ENCODE measurements at places on chromosomes 5 and 9.

- DNase-seq = no peak
- H3K27me3 ChIP-seq = no peaks in the 10 kb centered on the region
- peaks cover 99% of the 10 kb centered on the region for H3K36me3 ChIP-seq
- H3K4me1 ChIP-seq = peaks cover 22% of the 10 kb centered on the region
Measured at GRCh38 chr5:72855821-72856220, 39.4 kb downstream of the TNPO1 start.

- no peak overlapping the region for H3K4me3 ChIP-seq
- no peak overlapping the region for H3K27ac ChIP-seq
- H3K27me3 ChIP-seq = no peaks in the 10 kb centered on the region
- peaks cover 6% of the 10 kb centered on the region for H3K4me1 ChIP-seq
Measured at GRCh38 chr5:160230686-160231527, 1.6 kb downstream of the FABP6 start.

- no peak overlapping the region for H3K4me3 ChIP-seq
- H3K27ac ChIP-seq = no peak overlapping the region
- H3K27me3 ChIP-seq = no peaks in the 10 kb centered on the region
- no peaks in the 10 kb centered on the region for H3K36me3 ChIP-seq
- H3K4me1 ChIP-seq = no peaks in the 10 kb centered on the region
Measured at GRCh38 chr9:7258688-7259396, 501.1 kb downstream of the KDM4C start.

- no peaks in the 10 kb centered on the region for H3K27me3 ChIP-seq
- no peak overlapping the region for H3K4me3 ChIP-seq
- peaks cover 4% of the 10 kb centered on the region for H3K4me1 ChIP-seq
- H3K36me3 ChIP-seq = no peaks in the 10 kb centered on the region
Measured at GRCh38 chr5:167770461-167770860, 521.0 kb upstream of the WWC1 start.

DNA sequence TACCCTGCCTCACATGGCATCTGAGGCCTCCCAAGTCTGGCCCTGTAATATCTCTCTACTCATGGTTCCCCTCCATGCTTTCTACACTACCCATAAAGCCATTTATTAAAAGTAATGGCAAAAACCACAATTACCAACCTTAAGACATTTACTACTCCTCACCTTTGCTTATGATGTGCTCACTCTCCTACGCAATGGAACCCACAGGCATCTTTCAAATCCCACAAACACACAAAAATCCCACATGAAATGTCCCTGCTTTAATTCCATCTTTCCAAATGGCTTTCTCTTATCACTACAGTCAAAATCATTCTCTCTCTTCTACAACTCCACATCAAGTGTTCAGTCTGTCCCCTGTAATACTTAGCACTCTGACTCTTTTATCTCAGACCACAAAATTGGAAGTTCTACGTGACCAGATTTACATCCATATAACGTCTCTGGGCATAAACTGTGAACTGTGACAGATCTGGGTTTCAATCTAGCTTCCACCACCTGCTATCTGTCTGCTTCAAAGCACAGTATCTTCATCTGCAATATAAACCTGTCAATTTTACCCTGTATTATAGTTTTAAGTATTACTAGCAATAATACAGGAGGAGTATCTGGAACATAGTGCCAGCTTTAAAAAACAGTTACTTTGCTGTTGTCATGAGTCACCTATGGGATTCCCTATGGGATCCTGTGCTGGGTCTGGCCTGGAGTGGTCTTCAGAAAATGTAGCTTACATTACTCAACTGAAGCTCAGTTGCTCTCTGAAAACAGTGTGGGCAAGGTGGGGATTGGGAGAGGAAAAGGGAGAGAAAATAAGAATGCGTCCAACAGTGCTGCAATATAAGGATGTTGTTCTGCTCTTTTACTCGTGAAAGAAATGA, 137.1 kb upstream of the TRIM32 start:
- H3K4me3 ChIP-seq = no peak overlapping the region
- no peak for DNase-seq
- H3K27ac ChIP-seq = peak overlapping the region; percentile 71
- H3K4me1 ChIP-seq = peaks cover 29% of the 10 kb centered on the region
- H3K27me3 ChIP-seq = no peaks in the 10 kb centered on the region

DNA sequence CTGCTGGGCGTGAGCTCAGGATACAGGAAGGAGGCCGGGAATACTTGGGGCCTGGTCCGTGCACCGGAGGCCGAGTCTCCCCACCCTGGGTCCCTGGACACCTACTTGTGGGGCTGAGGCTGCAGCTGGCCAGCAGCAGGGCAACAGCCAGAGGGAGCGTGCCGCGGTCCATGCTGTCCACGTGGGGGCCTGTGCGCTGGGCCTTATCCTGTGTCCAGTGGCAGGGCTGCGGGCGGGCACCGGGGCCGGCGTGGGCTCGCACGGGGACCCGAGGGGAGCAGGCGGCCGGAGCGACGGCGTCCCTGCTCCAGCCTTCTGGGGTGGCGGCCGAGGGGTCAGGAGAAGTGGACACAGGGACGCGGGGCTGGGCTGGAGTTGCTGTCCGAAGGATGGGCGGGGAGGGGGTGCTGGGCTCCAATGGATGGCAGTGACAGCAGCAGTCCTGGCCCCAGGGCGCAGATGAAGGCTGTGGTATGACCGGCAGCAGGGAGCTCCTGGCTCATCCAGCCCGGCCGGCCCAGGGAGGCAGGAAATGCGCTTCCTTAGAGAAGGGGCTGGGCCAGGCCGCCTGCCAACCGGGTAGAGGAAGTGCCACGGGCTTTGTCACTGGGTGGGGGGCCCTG, at the start of gene ENG:
ENG (minus strand) TSS at position 475 of the 623 bp plus-strand sequence; CDS start at position 172, 303 bp downstream.
- no peaks in the 10 kb centered on the region for H3K36me3 ChIP-seq
- H3K4me3 ChIP-seq = peak within 1 kb of the TSS; percentile 36

GRCh38 chr5:84378961-84379360, 5.7 kb downstream of the EDIL3 start:
- peaks cover 8% of the 10 kb centered on the region for H3K4me1 ChIP-seq
- H3K27ac ChIP-seq = no peak overlapping the region
- peaks cover 52% of the 10 kb centered on the region for H3K27me3 ChIP-seq
- no peak overlapping the region for H3K4me3 ChIP-seq
- H3K36me3 ChIP-seq = no peaks in the 10 kb centered on the region
- DNase-seq = no peak

DNA sequence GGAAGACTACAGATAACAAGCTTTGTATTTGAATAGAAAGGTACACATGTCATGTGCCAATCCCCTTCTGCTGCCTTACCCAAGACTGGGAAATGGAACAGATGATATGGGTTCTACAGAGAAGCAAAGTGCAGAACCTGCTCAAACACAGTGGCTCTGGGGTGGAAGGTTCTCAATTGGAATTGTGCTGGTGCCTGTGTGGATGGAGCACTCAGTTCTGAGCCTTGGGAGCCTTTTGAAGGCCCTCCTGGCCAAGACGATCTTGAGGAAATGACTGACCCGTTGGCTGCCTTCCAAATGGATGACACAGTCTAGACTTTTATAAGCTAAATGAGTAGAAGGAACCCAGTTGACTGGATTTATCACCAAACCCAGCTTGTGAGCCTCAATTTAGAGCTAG, 4.2 kb upstream of the PRSS3 start:
- no peaks in the 10 kb centered on the region for H3K27me3 ChIP-seq
- peaks cover 8% of the 10 kb centered on the region for H3K4me1 ChIP-seq
- H3K4me3 ChIP-seq = no peak overlapping the region
- peaks cover 5% of the 10 kb centered on the region for H3K36me3 ChIP-seq

GRCh38 chr5:137564398-137564961, 65.4 kb upstream of the SPOCK1 start:
- no peak overlapping the region for H3K4me3 ChIP-seq
- DNase-seq = no peak
- H3K27me3 ChIP-seq = no peaks in the 10 kb centered on the region
- H3K36me3 ChIP-seq = no peaks in the 10 kb centered on the region
- H3K27ac ChIP-seq = no peak overlapping the region

DNA sequence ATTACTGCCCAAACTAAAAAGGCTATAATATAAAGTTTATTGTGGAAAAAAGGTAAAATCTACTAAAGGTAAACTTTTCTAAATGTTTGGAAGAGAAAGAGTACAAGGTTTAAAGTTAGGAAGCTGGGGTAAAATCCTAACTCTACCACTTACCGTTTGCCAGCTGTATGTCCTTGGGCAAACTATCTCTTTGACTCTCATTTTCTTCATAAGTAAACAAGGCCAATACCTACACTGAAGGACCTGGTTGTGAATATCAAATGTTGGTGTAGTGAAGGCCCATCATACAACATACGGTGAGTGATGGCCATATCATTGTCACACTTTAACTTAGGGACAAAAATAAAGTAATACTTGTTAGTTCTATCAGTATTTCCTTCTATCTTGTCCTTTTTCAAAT, 34.9 kb downstream of the ABHD17B start:
- H3K36me3 ChIP-seq = peaks cover 13% of the 10 kb centered on the region
- no peak overlapping the region for H3K4me3 ChIP-seq
- H3K27ac ChIP-seq = no peak overlapping the region
- no peak for DNase-seq
- H3K27me3 ChIP-seq = no peaks in the 10 kb centered on the region

DNA sequence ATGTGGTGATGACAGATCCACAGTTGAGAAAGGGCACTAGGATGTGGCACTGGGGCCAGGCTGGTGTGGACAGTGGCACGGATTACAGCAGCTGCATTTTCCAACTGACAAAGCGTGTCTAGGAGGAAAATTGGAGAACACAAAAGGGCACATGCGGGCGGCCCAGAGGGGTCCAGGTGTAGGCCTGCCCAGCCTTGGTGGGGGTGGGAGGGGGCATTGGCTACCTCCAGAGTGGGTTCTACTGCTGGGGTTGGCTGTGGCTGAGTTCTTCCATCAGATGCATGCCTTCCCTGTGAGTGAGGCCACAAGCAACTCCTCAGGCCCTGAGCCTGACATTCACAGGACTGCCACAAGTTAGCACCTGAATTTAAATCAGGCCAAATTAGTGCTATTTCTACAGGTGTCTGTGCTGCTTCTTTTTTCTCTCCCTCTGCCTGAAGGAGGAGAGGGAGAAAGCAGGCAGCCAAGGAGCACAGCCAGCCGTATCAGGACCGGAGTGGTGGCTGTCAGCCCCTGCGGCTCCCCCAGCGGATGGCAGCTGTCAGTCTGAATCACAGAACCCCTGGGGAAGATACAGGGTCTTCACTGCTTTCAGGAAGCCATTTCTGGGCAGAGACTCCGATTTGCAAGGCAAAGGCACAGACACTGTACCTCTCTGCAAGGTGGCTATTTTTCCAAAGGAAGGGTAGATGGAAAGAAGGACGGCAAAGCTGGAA, 464.2 kb downstream of the SPOCK1 start:
- H3K36me3 ChIP-seq = no peaks in the 10 kb centered on the region
- no peak overlapping the region for H3K27ac ChIP-seq
- no peak overlapping the region for H3K4me3 ChIP-seq

DNA sequence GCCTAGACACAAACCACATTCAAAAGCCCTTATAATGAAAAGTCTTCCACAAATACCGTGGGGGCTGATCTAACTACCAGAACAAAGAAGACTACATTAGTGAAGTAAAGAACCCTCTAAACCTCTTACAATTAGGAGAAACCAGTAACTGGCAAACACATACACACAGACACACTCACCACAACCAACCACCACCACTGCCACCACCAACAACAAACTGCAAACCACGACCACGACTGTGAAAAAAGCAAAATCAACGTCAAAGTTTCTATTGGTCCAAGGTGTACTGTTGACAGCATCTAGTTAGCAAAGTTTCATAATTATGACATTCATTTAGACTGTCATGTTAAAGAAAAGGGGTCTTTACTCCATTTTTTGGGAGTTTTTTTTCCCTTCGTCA, 2.7 kb downstream of the CDO1 start:
- H3K36me3 ChIP-seq = no peaks in the 10 kb centered on the region
- H3K27me3 ChIP-seq = peaks cover 65% of the 10 kb centered on the region
- H3K27ac ChIP-seq = no peak overlapping the region

DNA sequence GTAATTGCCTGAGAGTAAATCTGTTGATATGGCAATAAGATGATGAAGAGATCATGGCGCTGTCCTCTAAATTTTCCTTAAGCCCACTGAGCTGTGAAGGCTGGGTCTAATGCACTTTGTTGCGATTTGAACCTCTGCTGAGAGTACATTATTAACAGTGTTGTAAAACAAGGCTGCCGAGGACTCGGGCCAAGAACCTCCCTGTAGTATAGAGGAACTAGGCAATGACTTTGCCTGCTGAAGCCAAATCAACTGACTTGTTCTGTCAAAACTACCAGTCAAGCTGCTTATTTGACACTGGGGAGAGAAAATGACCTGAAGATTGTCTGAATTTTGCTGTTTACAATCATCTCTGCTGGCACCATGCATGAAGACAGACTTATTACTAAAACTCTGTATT, 1154.7 kb downstream of the DTWD2 start:
- no peaks in the 10 kb centered on the region for H3K27me3 ChIP-seq
- no peaks in the 10 kb centered on the region for H3K4me1 ChIP-seq
- no peak overlapping the region for H3K4me3 ChIP-seq
- DNase-seq = no peak
- H3K36me3 ChIP-seq = no peaks in the 10 kb centered on the region

DNA sequence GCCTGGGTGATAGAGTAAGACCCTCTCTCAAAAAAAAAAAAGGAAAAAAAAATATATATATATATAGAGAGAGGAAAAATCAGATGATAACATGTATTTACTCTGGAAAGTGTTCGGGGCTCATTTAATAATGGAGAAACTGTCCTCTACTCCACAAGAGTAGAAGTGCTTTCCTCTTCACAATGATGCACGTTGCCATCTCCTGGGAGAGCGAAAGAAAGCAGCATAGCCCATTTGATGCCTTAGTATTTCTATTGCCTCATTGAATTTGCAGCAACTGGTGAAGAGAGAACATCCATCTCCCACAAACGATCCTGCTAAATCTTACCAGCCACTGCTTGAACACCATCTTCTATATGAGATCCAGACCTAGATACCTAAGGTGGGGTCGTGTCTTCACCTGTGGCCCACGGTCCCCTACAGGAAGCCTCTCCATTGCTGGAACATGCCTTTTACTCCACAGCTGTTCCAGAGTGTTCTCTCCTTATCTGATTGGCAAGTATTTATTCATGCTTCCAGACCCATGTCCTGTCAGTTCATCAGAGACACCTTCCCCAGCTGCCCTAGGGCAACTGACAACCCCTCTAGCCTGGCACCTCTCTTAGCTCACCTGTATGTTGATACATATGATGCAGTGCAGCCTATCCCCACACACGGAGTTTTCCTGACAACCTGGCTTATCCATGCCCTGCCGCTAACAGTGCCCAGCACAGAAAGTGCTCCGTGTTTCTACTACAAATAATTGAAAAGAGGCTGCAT, 115.3 kb downstream of the MARCHF11 start:
- no peaks in the 10 kb centered on the region for H3K4me1 ChIP-seq
- no peaks in the 10 kb centered on the region for H3K27me3 ChIP-seq
- no peak overlapping the region for H3K4me3 ChIP-seq
- no peaks in the 10 kb centered on the region for H3K36me3 ChIP-seq

- no peak for DNase-seq
- no peak overlapping the region for H3K4me3 ChIP-seq
- no peaks in the 10 kb centered on the region for H3K27me3 ChIP-seq
Measured at GRCh38 chr9:14563902-14564624, 129.2 kb downstream of the ZDHHC21 start.

- H3K27ac ChIP-seq = no peak overlapping the region
- H3K36me3 ChIP-seq = no peaks in the 10 kb centered on the region
- H3K27me3 ChIP-seq = no peaks in the 10 kb centered on the region
Measured at GRCh38 chr5:123125962-123126732, 37.1 kb downstream of the PRDM6 start.

GRCh38 chr9:78839252-78839651, 542.3 kb downstream of the PSAT1 start:
- H3K27ac ChIP-seq = no peak overlapping the region
- H3K27me3 ChIP-seq = no peaks in the 10 kb centered on the region
- no peaks in the 10 kb centered on the region for H3K4me1 ChIP-seq
- H3K36me3 ChIP-seq = no peaks in the 10 kb centered on the region
- DNase-seq = no peak
- H3K4me3 ChIP-seq = no peak overlapping the region

GRCh38 chr5:24621792-24622191, 23.0 kb downstream of the CDH10 start:
- no peaks in the 10 kb centered on the region for H3K27me3 ChIP-seq
- H3K4me1 ChIP-seq = no peaks in the 10 kb centered on the region
- DNase-seq = no peak
- H3K4me3 ChIP-seq = no peak overlapping the region
- H3K27ac ChIP-seq = no peak overlapping the region
- no peaks in the 10 kb centered on the region for H3K36me3 ChIP-seq

Data from RWPE2 (cell line).